ENCODE measurements at places on chromosomes 11 and 22. TPM values are rescaled to one million over a fixed set of nuclear protein-coding genes. Genes with fewer than 3 reads are reported as not detected.

- no peak for DNase-seq
These were observed 9.2 kb downstream of the RHBDD3 start for GRCh38 chr22:29258407-29259252.

- DNase-seq: peak; percentile 71
These were observed 2.0 kb downstream of the NAV2 start for GRCh38 chr11:19714387-19715363.

GRCh38 chr11:131579932-131580387 lies 209.5 kb downstream of the NTM start:
- no peak for DNase-seq

GRCh38 chr22:29113319-29113718 lies 40.5 kb downstream of the KREMEN1 start:
- DNase-seq: no peak

- no peak for DNase-seq
These were observed 36.3 kb downstream of the CSNK2A3 start for GRCh38 chr11:11316651-11317230.

- DNase-seq: no peak
These were observed 171.9 kb downstream of the GRIA4 start for GRCh38 chr11:105781807-105782206.

DNA sequence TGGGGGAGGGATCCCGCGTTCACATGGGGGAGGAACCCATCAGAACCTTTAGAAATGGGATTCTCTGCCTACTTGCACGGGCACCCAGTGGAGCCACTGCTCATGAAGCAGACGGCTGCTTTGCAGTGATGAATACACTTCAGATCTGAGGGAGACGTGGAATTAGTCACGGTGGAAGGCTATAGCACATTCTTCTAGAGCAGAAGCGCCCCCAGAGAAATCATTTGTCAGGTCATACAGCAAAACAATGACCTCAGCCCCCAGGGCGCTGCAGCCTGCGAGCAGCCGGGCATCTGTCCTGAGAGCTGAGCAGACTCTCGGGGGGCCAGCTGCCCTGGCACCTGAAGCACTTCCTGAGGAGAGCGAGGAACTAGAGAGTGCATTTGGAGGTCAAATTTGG lies 12.7 kb downstream of the TP53AIP1 start:
- DNase-seq: no peak

GRCh38 chr11:59668188-59668949 lies 468 bp downstream of the PATL1 start:
- peak; percentile 75 for DNase-seq

GRCh38 chr11:16016468-16016829 lies 339.9 kb downstream of the SOX6 start:
- DNase-seq: no peak

GRCh38 chr11:46162700-46163099 lies 41.4 kb upstream of the PHF21A start:
- DNase-seq: no peak

Gene APOA5
- polyA plus RNA-seq: not detected

Gene TRPC6
- 0.20 TPM for polyA plus RNA-seq

Gene SLC22A25
- polyA plus RNA-seq: not detected

Gene DGCR2
- polyA plus RNA-seq: 34.9 TPM

Gene EMID1
- polyA plus RNA-seq: 0.95 TPM

Gene SLC22A8
- not detected for polyA plus RNA-seq

Gene TMPRSS13
- 0.07 TPM for polyA plus RNA-seq

All from right cardiac atrium (tissue), 5 donors.